ENCODE measurements at places on chromosomes 1 and 21.

DNA sequence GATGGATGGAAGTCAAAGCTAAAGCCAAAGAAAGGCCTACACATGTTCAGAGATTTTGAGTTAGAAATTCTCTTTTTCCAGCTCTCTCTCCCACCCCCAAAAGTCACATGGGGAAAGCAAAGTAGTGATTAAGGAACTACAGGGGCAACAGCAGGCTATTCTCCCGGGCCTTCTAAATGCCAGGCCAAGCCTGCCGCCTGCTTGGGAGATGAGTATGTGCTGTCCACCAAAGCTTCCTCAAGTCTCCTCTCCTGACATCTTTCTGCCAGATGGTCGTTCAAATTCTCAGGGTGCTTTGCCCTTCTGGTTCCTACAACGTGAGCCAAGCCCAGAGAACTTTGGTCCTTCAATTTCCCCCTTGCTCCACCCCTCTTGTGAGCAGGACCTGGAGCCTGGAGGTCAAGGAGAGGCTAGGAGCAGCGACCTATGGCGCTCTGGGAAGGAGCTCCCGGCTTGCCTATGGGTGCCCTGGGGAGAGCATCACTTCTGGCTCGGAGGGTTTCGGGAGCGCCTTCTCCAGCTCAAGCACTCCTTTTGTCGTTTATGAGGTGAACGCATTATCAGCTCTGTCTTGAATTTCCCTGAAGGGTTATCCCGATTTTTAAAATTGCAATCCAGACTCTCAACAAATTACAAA lies 4.4 kb upstream of the PRRX1 start:
- no peak for DNase-seq

GRCh38 chr1:156591432-156592157 lies at the start of gene NAXE:
Gene NAXE, plus strand, starts transcription at chr1:156591776. Its CDS starts 29 bp downstream, at chr1:156591805.
- peak; percentile 44 for DNase-seq

GRCh38 chr1:6223617-6224016 lies 12.1 kb downstream of the ICMT start:
- no peak for DNase-seq

GRCh38 chr1:247111700-247112478 lies 7.7 kb upstream of the ZNF669 start:
- no peak for DNase-seq

DNA sequence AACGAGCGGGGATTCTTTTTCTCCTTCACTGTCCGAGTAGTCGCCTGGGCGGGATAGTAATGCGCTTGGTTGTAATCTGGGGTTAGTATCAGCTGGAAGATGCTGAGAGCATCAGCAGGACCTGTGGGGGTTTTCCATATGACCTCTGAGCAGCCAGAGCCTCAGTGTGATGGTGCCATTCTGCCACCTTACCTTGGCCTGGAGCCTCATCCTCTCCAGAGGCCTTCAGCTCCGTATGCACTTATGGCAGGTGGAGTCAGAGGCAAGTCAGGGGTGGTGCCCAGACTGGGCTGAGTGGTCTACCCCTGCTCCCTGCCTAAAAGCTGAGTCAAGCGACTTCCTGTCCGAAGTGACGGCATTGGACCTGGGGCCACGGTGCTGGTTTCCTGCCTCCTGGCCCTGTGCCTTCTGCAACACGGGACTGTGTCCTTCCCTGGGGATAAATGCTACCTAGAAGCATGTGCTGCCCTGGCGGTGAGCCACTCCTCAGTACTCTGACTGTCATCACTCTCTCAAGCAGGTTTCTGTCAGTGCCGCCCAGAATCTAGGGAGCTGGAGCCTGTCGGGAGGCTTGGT lies 24.7 kb downstream of the TENT5C start:
- DNase-seq: no peak

GRCh38 chr1:232528472-232529089 lies 101.4 kb downstream of the SIPA1L2 start:
- no peak for DNase-seq

DNA sequence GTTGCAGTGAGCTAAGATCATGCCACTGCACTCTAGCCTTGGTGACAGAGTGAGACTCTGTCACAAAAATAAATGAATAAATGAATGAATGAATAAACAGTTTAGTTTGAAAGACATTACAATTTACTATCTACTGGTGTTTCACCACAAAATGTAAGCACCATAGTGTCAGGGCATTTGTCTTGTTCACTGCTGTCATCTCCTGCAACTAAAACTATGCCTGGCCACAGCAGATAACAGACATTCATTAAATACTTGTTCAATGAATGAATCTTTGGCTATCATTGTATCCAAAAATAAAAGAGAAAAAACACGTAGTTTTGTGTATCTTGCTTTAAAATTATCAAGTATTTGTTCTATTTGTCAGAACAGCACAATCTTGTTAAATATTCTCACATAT lies 32.5 kb downstream of the SASS6 start:
- no peak for DNase-seq

GRCh38 chr21:46620846-46621245 lies 14.6 kb upstream of the PRMT2 start:
- no peak for DNase-seq

DNA sequence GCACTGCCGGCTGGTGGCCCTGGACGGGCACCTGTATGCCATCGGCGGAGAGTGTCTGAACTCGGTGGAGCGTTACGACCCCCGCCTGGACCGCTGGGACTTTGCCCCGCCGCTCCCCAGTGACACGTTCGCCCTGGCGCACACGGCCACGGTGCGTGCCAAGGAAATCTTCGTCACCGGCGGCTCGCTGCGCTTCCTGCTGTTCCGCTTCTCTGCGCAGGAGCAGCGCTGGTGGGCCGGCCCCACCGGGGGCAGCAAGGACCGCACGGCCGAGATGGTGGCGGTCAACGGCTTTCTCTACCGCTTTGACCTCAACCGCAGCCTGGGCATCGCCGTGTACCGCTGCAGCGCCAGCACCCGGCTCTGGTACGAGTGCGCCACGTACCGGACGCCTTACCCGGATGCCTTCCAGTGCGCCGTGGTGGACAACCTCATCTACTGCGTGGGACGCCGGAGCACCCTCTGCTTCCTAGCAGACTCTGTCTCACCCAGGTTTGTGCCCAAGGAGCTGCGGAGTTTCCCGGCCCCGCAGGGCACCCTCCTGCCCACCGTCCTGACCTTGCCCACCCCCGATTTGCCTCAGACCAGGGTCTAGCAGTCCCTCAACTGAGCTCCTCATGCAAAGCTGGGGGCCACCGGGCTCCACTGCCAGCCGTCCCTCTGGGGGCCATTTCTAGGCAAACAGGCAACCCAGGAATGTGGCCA lies 2.1 kb downstream of the KLHDC7A start:
- DNase-seq: no peak

GRCh38 chr1:157289424-157290105 lies 151.4 kb upstream of the ETV3 start:
- DNase-seq: no peak

- DNase-seq: no peak
Measured at GRCh38 chr21:26185021-26185420, 14.5 kb upstream of the APP start.

DNA sequence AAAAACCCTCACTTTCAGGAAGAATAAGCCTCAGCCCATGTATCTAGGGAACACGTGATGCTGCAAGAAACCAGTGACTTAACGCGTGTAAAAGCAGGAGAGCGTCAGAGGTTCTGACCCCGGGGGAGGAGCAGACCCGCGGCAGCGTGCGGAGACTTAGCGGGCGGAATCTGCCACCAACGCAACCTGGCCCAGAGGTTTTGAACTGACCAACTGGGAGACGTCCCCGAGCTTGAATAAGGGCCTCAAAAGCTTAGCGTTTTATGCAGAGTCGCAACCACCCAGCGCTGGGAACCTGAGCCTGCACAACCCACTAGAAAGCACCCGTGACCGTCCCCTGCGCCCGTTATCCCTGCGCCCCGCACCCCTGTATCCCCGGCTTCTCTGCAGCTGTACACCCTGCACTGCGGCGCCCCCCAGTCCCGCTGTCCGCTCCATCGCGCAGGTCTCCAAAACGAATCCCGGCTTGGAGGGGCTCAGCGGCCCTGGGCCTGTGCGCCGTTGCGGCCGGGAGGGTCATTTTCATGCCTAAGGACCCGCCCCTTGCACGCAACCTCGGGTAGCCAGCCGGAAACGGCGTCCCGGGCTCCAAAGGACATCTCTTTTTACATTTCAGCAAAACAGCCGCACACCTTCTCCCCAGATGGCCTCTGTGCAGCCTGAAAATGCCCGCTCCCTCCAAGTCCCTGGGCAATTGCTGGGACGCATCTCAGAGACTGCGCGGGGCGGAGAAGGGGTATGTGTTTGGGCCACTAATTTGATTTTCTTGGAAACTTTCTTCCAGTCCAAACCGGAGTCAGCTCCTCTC lies 29.4 kb upstream of the TRIM17 start:
- no peak for DNase-seq

- no peak for DNase-seq
Measured at GRCh38 chr1:28830814-28831213, 18.8 kb downstream of the OPRD1 start.

DNA sequence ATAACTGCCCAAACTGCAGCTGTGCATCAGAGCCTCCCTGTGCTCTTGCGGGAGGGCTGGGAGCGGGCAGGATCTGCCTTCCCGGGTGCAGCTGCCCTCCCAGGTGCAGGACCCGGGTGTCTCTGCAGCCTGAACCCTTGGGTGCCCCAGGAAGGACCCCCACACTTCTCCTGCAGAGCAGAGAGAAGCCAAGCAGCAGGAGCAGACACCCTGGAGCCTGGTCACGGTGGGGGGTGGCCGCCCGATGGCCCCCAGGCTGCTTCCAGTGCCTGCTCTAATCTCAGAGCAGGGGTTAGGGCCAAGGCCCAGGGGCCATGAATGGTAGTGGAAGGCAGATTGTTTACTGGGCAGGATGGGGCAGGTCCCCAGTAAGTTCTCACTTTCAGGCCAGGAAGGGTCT lies 83.0 kb downstream of the RHOU start:
- no peak for DNase-seq

GRCh38 chr21:44306936-44307704 lies 7.3 kb downstream of the PFKL start:
- DNase-seq: no peak

GRCh38 chr1:61776091-61776490 lies 33.8 kb downstream of the PATJ start:
- DNase-seq: no peak

DNA sequence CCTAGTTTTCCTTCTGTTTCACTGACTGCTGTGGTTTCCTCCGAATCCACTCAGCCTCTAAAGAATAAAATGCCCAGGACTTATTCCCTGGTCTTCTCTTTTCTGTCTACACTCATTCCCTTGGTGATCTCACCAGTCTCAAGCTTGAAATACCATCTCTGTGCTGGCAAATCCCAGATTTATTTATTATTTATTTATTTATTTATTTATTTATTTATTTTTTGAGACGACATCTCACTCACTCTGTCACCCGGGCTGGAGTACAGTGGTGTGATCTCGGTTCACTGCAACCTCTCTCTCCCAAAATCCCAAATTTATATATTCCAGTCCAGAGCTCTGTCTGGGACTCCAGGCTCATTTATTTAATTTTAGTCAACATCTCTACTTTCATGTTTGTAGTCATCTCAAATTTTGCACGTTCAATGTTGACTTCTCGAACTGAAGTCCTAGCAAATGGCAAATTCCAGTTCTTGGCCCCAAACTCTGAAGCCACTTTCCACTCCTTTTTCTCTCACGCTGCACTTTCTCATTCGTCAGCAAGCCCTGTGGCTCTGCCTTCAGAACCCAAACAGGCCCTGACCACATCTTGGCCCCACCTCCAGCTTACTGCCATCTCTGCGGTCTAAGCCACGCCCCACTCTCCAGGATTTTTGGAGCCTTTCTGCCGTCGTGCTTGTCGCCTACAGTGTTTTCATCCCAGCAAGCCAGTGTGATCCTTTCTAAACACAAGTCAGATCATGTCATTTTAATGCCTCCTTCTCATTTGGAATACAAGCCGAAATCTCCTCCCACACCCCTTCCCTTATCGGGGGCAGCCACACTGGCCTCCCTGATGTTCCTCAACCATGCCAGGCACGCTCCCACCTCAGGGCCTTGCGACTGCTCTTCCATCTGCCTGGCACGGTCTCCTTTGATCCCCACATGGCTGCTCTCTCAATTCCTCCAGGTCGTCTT lies 14.2 kb upstream of the TENT5B start:
- DNase-seq: no peak

- DNase-seq: no peak
Measured at GRCh38 chr1:9211291-9211811, 23.2 kb upstream of the H6PD start.

DNA sequence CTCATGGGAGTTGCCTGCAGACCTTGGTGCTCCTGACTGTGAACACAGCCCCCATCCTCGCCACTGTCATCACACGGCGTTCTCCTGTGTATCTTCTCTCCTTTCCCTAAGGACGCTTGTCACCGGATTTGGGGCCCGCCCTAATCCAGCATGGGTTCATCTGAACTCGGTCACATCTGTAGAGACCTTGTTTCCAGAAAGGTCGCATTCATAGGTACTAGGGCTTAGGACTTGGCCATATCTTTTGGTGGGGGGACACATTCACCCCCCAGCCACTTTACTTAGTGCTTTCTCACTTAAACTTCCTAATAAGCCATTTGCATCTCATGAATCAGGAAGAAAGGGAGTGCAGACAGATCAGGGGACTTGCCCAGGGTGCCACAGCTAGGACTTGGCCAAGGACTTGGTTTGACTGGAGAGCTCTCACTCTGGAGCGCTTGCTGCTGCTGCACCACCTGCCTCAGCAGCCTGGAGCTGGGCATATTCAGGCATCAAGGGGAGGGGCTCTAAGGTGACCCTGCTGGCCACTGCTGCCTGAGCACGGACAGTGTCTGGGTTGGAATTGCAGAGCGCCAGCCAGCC lies 9.7 kb downstream of the NPPA start:
- no peak for DNase-seq

DNA sequence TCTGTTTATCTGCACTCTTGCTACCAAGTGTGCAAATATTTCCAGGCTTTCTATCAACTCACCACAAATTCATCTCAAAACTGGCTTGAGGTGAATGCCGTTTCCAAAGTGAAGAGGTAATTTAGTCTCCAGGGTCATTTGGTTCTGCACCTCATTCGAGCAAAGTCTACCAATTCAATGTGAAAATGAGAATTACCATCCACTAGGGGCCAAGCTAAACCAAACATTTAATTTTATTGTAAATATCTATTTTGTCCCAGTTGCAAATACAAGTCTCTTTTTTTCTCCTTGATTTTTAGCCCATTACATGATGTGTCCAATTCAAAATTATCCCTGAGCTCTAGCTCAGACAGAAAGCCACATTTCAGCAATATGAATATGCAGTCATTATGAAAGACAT lies 152.3 kb upstream of the PTBP2 start:
- DNase-seq: no peak

- no peak for DNase-seq
Measured at GRCh38 chr1:193111641-193112090, 6.5 kb upstream of the GLRX2 start.

Measured in activated gamma-delta T cell treated with anti-CD3 and anti-CD28 coated beads, Interleukin-2, amount 50 U/mL, for 16 hours (primary cell).